ENCODE measurements at places on chromosomes 6 and 20.

GRCh38 chr20:15656124-15656523 lies 917.1 kb downstream of the KIF16B start:
- no peak for DNase-seq

GRCh38 chr20:10591946-10592521 lies 81.8 kb downstream of the JAG1 start:
- no peak for DNase-seq

DNA sequence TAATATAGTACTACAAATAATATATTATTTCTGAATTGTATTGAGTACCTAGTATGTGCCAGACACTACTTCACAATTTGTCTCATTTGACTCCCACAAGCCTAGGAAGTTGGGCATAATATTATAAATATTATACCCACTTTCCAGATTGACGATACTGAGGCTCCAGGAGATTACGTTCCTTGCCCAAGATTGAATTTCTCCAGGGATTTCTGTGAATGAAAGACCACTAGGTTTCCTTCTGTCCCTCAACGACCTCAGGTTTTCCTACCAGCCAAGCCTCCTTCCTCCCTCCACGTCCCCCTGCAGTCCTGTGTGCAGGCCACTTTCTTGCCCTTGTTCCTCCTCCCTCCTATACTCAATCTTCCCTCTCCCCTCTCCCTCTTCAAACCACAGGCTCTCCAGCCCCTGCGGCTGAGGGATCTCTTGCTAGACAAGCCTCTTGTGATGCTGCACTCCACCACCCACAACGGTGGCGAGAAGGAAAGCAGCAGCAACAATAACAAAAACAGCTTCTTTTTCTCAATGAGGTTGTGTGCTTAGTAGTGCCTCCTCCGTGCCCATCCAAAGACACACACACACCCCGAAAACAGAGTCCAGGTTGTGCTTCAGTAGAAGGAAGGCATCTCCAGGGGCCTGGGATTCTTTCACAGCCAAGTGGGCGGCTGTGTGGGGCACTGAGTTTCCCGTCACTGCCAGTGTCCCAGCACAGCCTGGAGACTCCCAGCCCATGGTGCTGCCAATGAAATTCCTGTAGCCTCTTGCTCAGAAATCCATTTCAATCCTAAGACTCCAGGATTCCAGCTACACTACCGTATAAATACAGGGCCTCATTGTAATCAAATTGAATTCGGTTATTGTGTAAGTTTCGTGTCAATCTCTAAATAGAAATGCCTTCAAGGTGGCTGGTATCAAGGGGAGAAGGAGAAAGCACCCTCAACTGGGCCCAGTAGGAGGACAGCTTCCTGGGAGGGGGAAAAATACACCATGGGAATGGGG lies 94.4 kb downstream of the NCR2 start:
- no peak for DNase-seq

DNA sequence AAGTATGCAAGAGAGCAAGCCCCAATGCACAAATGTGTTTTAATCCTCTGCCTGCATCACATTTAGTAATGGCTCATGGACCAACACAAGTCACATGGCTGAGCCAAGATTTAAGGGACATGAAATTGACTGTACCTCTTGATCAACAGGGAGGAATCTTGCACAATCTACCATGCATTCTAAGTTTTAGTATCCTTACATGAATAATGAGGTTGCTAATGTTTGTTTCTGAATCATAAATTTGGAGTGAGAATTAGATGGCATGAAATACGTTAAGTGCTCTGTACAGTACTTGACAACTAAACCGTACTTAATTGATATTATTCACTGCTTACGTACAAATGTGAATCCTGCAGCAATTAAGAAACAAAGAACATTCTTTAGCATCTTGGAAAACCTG lies 553.8 kb upstream of the JAG1 start:
- DNase-seq, result no peak

GRCh38 chr6:114195027-114195365 lies 147.8 kb downstream of the HS3ST5 start:
- no peak for DNase-seq
